ENCODE measurements at places on chromosomes 4 and X. TPM values are rescaled to one million over a fixed set of nuclear protein-coding genes. Genes with fewer than 3 reads are reported as not detected.

- no peaks in the 10 kb centered on the region for H3K4me1 ChIP-seq
- H3K36me3 ChIP-seq, result no peaks in the 10 kb centered on the region
- H3K27ac ChIP-seq, result no peak overlapping the region
- no peak overlapping the region for H3K4me3 ChIP-seq
- peaks cover 20% of the 10 kb centered on the region for H3K27me3 ChIP-seq
Observed at GRCh38 chr4:80232707-80233370, 33.6 kb upstream of the FGF5 start.

The SPANXN3 gene
- not detected for total RNA-seq

The AKAP4 gene
- total RNA-seq, result not detected

The PTPN13 gene
- 3.7 TPM for total RNA-seq

GRCh38 chrX:120566817-120567216 is 6.1 kb upstream of the CUL4B start:
- no peaks in the 10 kb centered on the region for H3K4me1 ChIP-seq
- H3K4me3 ChIP-seq, result no peak overlapping the region
- no peak for DNase-seq
- no peaks in the 10 kb centered on the region for H3K27me3 ChIP-seq
- no peaks in the 10 kb centered on the region for H3K36me3 ChIP-seq

GRCh38 chr4:106993827-106994226 is 42.3 kb downstream of the DKK2 start:
- no peak overlapping the region for H3K27ac ChIP-seq
- no peaks in the 10 kb centered on the region for H3K27me3 ChIP-seq
- H3K4me3 ChIP-seq, result no peak overlapping the region
- H3K36me3 ChIP-seq, result no peaks in the 10 kb centered on the region
- DNase-seq, result no peak

Measured in transverse colon (tissue), 4 donors.